ENCODE measurements at places on chromosomes 4 and X.
A peak's percentile ranks its signal among the peaks of the same experiment; 100 is the strongest.

GRCh38 chr4:169933531-169933930 lies 92.7 kb downstream of the MFAP3L start:
- no peak for DNase-seq

GRCh38 chr4:113979148-113979904 lies at the start of gene ARSJ:
ARSJ (minus strand) TSS chr4:113979647; CDS start chr4:113978834, 813 bp downstream.
- DNase-seq = peak; percentile 24

- no peak for DNase-seq
These were observed 32.6 kb downstream of the DCK start for GRCh38 chr4:71026086-71026485.

DNA sequence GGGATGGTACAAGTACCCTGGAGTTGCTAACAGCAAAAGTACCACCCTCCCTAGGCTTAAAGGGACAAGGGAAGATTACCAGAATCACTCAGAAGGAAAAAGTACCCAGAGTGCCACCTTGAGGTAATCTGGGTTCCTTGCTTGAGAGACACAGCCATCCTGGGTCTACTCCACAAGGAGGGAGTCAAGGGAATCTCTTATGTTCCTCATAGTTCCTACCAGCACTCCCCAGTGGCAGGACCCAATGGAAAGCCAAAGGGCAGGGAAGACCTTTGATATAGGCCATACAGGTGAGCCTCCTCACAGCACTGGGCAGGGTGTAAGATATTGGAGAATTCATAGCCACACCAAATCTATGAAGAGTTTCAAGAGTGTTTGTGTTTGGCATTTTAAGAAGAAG lies 5.7 kb downstream of the IL2 start:
- DNase-seq = peak; percentile 27

GRCh38 chrX:45715748-45716147 lies 515.1 kb upstream of the DIPK2B start:
- no peak for DNase-seq

DNA sequence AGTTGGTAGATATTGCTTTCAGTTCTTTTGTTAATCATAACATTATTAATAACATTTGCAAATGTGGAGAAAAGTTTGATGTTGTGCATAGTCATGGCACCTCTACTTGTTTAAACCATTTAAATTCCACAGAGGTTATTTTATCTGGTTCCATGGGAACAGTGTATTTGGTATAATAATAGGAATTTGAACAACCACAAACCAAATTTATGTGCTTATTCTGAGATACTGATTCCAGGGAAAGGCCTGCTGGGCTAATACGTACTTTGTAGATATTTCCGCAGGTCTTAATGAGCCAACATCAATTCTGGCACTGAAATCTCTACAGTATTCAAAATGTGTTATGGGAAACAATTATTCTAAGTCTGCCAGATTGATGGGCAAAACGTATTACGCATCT lies 319.0 kb downstream of the DKK2 start:
- no peak for DNase-seq

DNA sequence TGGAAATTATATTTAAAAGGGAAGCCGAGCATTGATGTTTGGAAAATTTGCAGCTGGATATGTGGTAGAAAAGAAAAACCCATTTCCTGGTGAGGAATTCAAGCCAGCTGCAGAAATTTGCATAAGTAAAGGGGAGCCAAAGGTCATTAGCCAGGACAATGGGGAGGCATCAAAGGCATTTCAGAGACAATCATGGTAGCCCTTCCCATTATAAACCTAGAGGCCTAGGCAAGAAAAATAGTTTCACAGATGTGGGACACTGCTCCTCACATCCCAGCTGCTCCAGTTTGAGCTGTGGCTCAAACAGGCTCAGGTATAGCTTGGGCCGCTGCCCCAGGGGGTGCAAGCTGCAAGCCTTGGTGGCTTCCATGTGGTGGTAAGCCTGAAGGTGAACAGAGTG lies 35.8 kb downstream of the NAP1L3 start:
- no peak for DNase-seq

DNA sequence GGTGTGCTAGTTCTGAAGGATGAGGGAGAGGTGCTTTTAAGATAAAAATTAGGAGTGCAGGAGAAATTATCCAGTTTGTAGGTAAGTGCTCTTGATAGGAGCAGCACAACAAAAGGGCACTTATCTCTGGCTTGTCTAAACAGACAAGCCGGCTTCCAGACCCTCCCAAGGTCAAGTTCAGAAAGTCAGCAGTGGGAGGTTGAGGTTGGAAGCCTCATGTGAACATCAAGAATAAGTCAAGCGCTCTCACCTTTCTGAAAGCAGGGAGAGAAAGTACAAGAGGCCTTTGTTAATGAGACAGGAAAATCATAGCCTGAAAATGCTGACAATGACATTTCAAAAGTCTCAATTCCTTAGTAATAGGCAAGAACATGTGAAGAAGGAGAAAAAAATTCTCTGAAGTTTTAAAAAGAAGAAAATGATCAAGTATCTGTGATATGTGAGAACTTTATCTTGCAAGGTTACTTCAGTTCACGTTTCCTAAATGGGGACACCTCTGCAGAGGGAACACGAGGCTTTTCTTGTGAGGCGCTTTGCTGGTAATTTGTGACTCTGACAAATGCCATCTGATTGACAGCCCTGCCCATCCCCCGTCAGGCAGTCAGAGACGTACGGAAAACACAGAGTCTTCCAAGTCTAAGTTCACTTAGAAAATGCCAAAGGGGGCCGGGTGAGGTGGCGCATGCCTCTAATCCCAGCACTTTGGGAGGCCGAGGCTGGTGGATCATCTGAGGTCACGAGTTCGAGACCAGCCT lies 62.2 kb downstream of the TIGD2 start:
- no peak for DNase-seq

DNA sequence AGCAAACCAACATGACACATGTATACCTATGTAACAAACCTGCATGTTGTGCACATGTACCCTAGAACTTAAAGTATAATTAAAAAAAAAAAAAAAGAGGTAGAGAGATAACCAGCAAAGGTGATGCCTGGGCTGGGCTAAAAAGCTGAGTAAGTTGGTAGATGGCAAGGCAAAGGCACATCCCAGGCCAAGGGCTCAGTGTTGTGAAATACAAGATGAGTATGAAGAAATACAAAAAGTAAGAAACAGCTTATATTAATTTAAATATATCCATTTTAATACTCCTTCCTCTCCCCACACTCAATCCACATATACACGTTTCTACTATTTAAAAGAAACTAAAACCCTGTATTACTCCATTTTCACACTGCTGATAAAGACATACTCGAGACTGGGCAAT lies 25.8 kb downstream of the TEC start:
- no peak for DNase-seq

DNA sequence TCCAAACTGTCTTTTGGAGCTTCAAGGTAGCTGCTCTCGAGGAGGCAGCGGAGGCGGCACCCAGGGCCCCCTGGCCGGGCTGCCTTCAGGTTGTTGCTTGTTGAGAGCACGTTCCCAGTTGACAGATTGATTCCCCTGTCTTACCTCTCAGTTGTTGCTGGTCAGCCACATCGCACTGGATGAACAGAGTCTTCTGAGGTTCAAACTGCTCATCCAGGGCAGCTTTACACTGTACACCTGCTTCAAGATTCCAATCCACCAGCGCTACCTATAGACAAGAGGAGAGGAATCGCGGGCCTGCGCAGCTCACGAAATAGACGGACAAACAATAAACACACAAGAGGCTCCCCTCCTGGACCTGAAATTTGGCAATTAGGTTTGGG lies 497 bp downstream of the HPGD start:
- peak; percentile 13 for DNase-seq

GRCh38 chrX:55908661-55909212 lies 191.2 kb downstream of the RRAGB start:
- DNase-seq = peak; percentile 2

- DNase-seq = no peak
These were observed 129.5 kb upstream of the PSAPL1 start for GRCh38 chr4:7564242-7564641.

- no peak for DNase-seq
These were observed 2717.2 kb downstream of the PCDH7 start for GRCh38 chr4:33437406-33437805.

GRCh38 chr4:26839534-26839951 lies 21.1 kb upstream of the STIM2 start:
- no peak for DNase-seq

DNA sequence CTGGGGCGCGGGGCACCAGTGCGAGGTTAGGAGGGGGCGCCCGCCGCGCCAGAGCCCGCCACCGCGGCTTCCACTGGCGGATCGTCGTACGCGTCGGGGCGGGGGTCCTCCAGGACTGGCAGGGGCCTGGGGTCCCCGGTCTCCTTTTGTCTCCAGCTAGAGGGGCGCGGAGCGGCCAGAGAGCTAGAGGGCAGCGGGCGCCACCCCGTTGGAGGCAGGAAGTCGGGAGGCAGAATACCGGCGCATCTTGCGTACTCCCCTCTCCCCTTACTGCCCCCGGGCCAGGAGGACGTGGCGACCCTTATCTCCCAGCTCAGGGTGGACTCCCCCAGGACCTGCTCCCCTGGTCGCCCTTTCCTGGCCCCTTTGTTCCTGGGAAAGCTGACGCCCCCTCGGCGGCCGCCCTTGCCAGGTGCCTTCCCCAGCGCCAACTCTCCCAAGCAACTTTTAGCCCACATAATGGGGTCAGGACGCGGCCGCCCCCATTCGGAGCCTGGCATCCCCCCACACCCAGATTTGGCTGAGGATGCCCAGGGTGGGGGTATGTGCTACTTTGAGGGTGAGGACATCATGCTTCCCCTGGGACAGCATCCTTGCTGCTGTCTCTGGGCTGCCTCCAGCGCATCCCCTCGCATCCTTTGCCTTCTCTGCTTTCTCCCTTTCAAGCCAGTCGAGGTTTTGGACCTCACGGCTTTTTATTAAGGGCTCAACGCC lies 933 bp downstream of the CNKSR2 start:
- DNase-seq = peak; percentile 2

- DNase-seq = no peak
These were observed 13.3 kb downstream of the CXCL2 start for GRCh38 chr4:74085669-74086068.

DNA sequence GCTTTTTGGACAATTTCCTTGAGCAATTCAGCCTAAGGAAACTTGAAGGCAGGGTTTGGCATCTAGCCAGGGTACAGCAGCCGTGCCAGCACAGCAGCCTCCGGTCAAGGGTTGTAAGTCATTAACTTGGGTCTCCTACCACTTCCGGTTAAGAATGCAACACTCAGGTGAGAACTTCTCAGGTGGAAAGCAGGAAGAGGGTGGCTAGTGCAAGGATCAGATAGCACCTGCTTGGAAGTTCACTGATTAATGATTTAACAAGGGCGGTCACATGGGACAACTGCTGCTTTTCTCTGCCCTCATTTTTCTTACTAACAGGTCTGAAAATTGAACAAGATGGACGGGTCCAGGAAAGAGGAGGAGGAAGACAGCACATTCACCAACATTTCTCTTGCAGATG lies 30.1 kb upstream of the SCOC start:
- no peak for DNase-seq

GRCh38 chrX:56026815-56027214 lies 205.3 kb upstream of the KLF8 start:
- DNase-seq = no peak

DNA sequence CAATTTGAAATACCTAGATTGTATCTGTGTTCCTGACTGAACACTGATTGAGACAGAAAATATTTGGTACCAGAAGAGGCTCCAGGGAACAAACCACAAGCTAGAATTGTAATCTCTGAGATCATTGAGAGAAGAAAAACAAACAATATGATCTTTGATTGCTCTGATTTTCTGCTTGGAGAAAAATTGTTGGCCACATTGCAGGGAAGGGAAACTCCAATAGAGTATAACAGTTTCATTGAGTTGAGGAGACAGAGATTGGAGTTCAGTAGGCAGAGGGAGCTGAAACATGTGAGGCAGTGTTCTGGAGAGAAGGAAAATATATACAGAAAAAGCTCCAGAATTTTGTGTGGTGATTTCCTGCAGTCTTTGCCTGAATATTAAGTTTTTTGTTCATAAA lies 158.2 kb downstream of the C4orf33 start:
- no peak for DNase-seq

DNA sequence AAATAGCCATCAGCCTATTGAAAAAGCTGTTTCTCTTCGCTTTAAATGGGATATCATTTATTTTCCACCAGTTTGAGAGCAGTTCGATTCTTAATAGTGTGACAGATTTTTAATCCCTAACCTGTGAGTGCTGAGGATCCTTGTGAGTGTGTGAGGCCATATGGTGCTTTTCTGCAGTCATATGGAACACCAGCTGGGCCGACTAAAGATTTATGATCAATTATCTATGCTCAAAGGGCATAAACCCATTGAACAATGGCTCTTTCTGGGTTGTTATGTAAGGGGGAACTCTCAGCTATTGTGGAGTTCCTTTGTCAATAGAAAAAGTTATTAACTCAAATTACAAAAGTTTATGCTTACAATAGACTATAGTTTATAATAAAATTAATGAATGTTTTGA lies 1003.6 kb downstream of the FAT4 start:
- no peak for DNase-seq

Measured in activated naive CD4-positive, alpha-beta T cell treated with Interleukin-2 at 50 U/mL for 16 hours (primary cell).